GM12864 (cell line): ENCODE measurements at places on chromosomes 12 and 14.

GRCh38 chr12:45553204-45553603, 176.3 kb upstream of the ARID2 start:
- DNase-seq, result no peak

DNA sequence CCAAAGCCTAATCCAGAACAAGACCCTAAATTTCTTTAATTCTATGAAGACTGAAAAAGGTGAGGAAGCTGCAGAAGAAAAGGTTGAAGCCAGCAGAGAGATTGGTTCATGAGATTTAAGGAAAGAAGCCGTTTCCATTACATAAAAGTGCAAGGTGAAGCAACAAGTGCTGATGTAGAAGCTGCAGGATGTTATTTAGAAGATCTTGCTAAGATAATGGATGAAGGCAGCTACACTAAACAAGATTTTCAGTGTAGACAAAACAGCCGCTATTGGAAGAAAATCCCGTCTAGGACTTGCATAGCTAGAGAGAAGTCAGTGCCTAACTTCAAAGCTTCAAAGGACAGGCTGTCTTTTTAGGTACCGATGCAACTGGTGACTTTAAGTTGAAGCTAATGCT, 65.4 kb upstream of the AMIGO2 start:
- DNase-seq, result no peak

DNA sequence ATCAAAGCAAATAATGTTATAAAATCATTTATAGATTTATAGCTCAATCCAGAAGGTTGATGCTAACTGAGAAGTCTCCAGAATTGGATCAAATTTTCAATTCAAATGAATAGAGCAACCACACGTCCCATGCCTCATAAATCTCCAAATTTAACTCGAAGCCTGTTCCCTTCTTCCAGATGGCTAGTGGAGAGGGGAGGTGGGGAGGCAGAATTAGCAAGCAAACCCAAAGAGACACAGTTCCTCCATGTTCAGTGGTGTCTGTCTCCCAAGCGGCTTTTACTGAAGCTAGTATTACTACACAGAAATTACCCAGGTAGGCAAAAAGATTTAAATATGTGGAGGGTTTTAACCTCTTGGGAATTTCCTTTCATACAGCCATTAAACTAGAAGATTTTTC, 65.8 kb downstream of the DUSP6 start:
- no peak for DNase-seq

GRCh38 chr12:124323771-124324530, 29.1 kb downstream of the RFLNA start:
- DNase-seq, result no peak

DNA sequence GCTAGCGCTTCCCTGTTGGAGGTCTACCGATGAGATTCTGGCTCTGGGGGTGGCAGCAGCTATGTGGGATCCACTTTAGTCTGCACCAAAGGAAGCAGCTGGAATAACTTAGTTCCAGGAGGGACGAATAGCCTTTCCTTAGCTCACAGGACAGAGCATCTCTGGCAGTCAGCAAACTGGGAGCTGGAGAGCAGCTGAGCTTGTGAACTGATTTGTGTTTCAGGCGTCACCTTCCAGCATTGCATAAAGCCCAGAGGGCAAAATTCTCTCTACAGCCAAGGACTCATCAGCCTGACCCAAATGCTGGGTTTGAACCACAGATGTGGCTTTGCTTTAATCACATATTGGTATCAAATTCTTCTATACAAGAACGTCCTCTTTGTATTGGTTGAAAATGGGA, 81.9 kb upstream of the PELI2 start:
- no peak for DNase-seq

DNA sequence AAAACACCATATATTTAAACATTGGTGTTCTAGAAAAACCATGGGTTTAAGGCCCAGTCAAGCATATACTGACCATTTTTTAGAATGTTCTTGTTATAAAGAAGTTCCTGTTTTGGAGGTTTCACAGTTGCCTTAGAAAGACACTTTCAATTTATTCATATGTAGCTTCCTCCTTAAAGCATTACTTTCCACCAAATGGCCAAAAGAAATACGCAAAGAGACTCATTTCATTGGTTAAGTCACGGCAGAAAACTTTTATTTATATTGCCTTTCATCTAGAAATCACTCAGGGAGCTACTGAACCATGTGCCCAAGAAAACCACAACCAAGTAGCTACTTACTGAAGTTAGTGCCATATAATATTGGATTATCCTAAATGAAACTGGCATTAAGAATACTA, 40.0 kb downstream of the MYBPC1 start:
- peak; percentile 71 for DNase-seq

DNA sequence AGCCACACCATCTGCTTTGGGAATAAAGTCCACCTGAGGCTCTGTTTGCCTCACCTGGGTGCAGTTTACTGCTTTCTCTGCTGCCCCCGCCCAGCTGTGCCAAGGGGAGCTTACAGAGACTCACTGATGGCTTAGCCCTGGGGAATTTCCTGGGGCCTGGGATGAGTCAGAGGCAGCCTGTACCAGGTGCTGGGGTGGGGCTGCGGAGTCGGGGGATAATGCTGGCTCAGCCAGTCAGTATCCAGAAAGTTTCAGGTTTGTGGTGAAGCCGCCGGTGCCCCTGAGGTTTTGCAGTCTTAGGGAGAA, 22.3 kb downstream of the PLEKHG3 start:
- DNase-seq, result no peak
